ENCODE measurements at places on chromosomes 6 and 20.

DNA sequence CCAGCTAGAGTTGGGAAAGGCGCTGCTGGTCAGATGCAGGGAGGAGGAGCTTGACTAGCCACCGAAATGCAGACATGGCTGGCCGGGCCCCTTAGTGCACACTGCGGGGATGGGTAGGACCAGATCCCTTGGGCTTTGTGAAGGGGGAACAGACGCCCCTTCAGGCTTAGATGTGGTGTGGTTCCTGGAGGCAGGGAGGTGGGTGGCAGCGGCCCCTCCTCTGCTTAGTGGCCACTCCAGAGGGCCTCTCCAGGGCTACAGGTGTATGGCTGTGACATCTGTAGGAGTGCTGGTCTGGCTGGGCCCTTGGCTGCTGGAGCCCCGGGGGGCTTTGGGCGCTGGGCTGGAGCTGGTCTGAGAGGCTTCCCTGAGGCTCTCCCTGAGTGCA is 5.9 kb downstream of the CCND3 start:
- no peak for DNase-seq

DNA sequence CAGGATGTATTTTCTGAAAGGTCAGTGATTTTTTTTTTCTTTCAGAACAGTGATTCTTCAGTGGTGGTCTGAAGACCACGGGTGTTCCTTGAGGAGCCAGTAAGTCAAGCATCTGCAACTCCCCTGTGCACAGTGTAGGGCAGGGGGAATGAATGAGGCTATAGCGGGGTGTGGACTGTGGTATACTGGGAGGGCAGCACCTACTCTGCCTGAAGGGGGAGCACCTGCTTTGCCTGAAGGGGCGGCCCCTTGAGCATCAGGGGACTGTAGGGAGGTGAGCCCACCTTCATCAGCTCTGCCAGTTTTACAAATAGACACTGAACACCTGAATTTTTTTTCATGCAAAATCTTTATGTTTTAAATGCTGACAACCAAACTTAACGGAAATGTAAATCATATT is 77.5 kb upstream of the RIPOR2 start:
- DNase-seq = no peak

DNA sequence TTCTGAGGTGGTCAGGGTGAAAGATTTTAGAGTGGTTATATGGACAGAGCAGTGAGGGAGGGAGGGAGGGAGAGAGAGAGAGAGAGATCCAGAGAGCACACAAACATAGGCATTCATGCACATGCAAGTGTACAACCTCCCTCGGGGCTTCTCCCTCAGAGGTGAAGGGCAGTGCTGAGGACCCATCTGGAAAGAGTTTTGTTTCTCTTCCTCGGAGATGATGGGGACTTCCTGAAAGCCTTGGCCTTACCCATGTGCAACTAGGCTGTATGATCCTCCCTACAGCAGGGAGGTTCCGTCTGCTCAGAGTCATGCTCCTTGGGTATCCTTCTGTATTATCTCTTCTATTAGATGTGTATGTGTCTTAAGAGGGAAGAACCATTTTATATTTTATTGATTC is 21.4 kb upstream of the TSPYL1 start:
- DNase-seq = no peak

GRCh38 chr6:85185977-85186376 is 263.9 kb upstream of the NT5E start:
- DNase-seq = no peak
